ENCODE measurements at places on chromosomes 1 and 21. TPM values are rescaled to one million over a fixed set of nuclear protein-coding genes. Genes with fewer than 3 reads are reported as not detected.
A peak's percentile ranks its signal among the peaks of the same experiment; 100 is the strongest.

GRCh38 chr1:101105877-101106276 lies 80.3 kb upstream of the DPH5 start:
- no peak for DNase-seq

- peak; percentile 66 for DNase-seq
Observed at GRCh38 chr1:89465201-89465600, 59.4 kb upstream of the LRRC8B start.

- no peak for DNase-seq
Observed at GRCh38 chr1:169550294-169550693, 36.0 kb downstream of the F5 start.

OR2T34 gene
- not detected for total RNA-seq

HCRTR1 gene
- total RNA-seq = not detected

POU3F1 gene
- 0.16 TPM for total RNA-seq

Measured in activated CD8-positive, alpha-beta T cell treated with anti-CD3 and anti-CD28 coated beads for 36 hours (primary cell).